Anterior cingulate cortex (tissue), 58 donors: ENCODE measurements at places on chromosomes 16 and 17.

DNA sequence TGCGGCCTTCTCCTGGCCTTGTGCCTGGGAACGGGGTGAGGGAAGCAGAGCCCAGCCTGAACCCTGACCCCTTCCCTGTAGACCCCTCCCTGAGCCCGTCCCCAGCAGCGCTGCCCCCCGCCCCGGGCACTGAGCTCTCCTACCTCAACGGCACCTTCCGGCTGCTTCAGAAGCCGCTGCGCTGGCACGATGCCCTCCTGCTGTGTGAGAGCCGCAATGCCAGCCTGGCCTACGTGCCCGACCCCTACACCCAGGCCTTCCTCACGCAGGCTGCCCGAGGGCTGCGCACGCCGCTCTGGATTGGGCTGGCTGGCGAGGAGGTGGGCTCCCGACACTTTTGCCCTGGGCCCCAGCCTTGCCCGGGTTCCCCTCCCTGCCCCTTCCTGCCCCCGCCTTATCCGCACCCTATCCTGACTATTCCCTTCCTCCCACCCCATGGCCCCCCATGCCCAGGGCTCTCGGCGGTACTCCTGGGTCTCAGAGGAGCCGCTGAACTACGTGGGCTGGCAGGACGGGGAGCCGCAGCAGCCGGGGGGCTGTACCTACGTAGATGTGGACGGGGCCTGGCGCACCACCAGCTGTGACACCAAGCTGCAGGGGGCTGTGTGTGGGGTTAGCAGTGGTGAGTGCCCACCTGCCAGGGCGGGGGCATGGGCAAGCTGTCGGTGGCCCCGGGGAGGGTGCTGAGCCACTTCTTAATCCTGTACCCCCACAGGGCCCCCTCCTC is 62.1 kb downstream of the MRC2 start:
- DNase-seq: no peak

GRCh38 chr17:27623614-27624013 is 7.4 kb upstream of the LGALS9 start:
- DNase-seq: no peak

DNA sequence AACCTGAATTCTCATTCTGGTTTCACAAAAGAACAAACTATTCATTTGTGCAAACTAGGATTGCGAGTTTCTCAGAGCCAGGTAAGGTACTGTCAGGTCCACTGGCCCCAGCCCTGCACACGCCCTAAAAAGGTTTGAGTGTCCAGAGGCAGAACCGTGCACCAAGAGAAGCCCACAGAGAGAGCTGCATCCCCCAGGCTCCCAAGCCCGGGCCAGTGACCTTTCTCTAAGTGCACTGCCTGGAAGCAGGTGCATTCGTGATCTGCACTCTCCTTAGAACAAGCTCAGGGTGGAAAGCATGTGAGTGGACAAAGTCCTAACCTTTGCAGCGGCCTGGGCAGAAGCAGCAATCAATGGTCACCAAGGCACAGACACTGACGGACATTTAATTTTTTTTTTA is 26.8 kb downstream of the MEAK7 start:
- DNase-seq: no peak

DNA sequence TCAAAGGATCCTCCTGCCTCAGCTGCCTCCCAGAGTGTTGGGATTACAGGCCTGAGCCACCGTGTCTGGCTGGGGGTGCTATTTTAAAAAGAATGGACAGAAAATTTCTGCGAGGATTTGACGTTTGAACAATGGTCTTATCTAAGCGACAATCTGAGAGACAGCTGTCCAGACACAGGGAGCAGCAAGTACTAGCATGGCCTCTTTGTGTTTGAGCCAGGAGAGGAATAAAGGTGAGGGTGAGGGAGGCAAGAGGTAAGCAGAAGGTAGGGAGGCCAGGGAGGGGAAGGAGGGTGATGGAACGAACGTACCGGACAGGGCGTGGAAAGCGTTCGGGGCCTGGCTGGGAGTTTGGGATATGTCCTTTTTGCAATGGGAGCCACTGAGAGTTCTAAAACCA is 59.2 kb downstream of the PITPNC1 start:
- no peak for DNase-seq

GRCh38 chr17:32302860-32303649 is 37.4 kb downstream of the RHBDL3 start:
- DNase-seq: no peak
